Astrocyte (in vitro differentiated cells and primary cell): ENCODE measurements at places on chromosomes 5 and 9. TPM values are rescaled to one million over a fixed set of nuclear protein-coding genes. Genes with fewer than 3 reads are reported as not detected.

Gene GPR150
- total RNA-seq: 0.14 TPM in 1 of 2 replicates, not detected in the other

Gene PCDHGC3
- 84.7 and 100.0 TPM in 2 replicates for total RNA-seq

- DNase-seq: peak; percentile 29
- H3K36me3 ChIP-seq: no peaks in the 10 kb centered on the region
- no peaks in the 10 kb centered on the region for H3K27me3 ChIP-seq
- H3K27ac ChIP-seq: no peak overlapping the region
- no peaks in the 10 kb centered on the region for H3K4me1 ChIP-seq
Observed at GRCh38 chr5:12566441-12566840, 662.2 kb upstream of the CTNND2 start.

DNA sequence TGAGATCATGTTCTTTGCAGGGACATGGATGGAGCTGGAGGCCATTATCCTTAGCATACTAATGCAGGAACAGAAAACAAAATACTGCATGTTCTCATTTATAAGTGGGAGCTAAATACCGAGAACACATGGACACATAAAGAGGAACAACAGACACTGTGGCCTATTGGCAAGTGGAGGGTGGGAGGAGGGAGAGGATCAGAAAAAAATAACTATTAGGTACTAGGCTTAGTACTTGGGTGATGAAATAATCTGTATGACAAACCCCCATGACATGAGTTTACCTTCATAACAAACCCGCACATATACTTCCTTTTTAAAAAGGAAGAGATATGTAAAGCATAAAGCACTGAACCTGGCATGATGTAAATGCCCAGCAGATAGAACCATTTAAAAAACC lies 99.0 kb downstream of the MEGF10 start:
- peaks cover 9% of the 10 kb centered on the region for H3K27me3 ChIP-seq
- H3K4me3 ChIP-seq: no peak overlapping the region
- peaks cover 14% of the 10 kb centered on the region for H3K4me1 ChIP-seq

GRCh38 chr5:151691706-151692105 lies 5.0 kb upstream of the SPARC start:
- peaks cover 37% of the 10 kb centered on the region for H3K4me1 ChIP-seq
- H3K36me3 ChIP-seq: no peaks in the 10 kb centered on the region
- no peaks in the 10 kb centered on the region for H3K27me3 ChIP-seq
- H3K4me3 ChIP-seq: no peak overlapping the region
- no peak for DNase-seq

- no peak overlapping the region for H3K4me3 ChIP-seq
- H3K36me3 ChIP-seq: no peaks in the 10 kb centered on the region
- H3K4me1 ChIP-seq: peaks cover 19% of the 10 kb centered on the region
- H3K27ac ChIP-seq: peak overlapping the region; percentile 0
- no peak for DNase-seq
Observed at GRCh38 chr5:138545919-138546562, 3.0 kb upstream of the ETF1 start.

- no peak overlapping the region for H3K4me3 ChIP-seq
- H3K4me1 ChIP-seq: peaks cover 26% of the 10 kb centered on the region
- H3K27ac ChIP-seq: peak overlapping the region; percentile 48
- peak; percentile 91 for DNase-seq
Observed at GRCh38 chr5:14305045-14305444, 161.9 kb downstream of the TRIO start.

GRCh38 chr9:28747351-28747985 lies 1174.2 kb upstream of the C9orf72 start:
- no peaks in the 10 kb centered on the region for H3K27me3 ChIP-seq
- no peak for DNase-seq
- no peak overlapping the region for H3K27ac ChIP-seq

DNA sequence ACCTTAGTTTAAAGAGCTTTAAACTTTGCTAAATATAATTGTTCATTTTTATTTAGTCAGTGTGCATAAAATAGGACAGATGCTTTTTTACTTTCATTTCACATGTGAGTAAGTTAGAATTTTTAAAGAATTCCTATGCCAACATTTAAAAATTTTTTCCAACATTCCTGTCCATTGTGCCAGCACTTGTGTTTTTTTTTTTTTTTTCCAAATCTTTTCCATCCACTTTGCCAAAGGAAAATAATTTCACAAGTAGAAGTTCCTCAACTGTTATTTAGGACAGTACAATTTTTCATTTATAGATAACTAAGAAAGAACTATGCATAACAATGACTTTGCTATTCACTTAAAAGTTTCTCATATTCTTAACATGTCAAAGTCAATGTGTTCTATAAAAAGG lies 189.5 kb downstream of the ADAMTS6 start:
- H3K4me1 ChIP-seq: no peaks in the 10 kb centered on the region
- no peak overlapping the region for H3K4me3 ChIP-seq
- H3K36me3 ChIP-seq: peaks cover 14% of the 10 kb centered on the region

DNA sequence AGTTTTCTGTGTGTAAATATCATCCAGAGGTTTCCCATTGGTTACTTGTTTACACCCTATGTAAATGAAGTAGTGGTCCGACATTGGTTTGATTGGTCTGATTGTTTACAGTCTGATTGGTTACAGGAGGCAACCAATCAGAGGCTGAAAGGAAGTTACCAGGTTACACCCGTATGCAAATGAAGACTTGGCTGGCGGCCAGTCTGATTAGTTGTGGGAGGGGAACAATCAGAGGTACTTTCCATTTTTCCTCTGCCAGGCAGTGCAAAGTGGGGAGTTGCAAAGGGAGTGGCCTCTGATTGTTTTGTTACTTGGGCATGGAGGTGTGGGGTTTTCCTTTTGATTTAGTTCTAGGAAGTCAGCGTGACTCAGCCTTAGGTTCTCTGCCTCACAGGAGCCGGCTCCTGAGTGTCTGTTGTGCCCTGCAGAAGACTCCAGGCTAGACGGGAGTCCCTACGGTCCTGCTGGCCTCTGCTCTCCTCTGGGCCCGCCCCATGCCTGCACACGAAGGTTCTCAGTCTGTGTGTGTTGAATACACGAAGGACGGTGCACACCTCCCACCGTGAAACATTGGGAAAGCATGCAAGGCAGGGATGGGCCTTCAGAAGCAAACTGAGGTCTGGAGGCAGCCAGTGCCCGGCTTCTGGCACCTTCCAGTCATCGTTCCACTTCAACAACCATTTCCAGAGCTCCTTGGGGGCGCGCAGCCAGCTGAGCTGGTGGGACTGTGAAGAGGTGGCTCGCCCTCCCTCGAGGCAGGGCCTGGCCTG lies 42.9 kb downstream of the OLFM1 start:
- no peaks in the 10 kb centered on the region for H3K27me3 ChIP-seq
- no peak overlapping the region for H3K4me3 ChIP-seq
- H3K27ac ChIP-seq: no peak overlapping the region
- H3K36me3 ChIP-seq: no peaks in the 10 kb centered on the region
- no peaks in the 10 kb centered on the region for H3K4me1 ChIP-seq

DNA sequence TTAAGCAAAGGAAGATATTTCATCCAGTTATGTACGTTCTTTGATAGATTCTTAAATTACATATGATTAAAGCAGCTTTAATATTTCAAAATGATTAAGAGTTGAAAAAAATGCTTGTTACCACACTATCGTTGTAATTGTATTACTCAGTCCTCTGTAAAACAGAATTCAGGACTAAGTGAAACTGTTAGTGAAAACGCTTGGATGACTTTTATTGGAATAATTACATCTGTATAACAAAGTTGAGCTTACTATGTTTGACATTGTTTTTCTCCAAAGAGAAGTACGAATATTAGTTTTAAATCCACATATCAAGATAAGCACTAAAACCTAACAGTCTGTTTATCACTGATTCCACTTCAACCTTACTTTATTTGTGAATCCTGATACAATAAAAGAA lies 8.7 kb upstream of the NADK2 start:
- H3K4me3 ChIP-seq: no peak overlapping the region
- no peaks in the 10 kb centered on the region for H3K4me1 ChIP-seq
- no peaks in the 10 kb centered on the region for H3K36me3 ChIP-seq
- no peak for DNase-seq
- H3K27ac ChIP-seq: no peak overlapping the region
- no peaks in the 10 kb centered on the region for H3K27me3 ChIP-seq

DNA sequence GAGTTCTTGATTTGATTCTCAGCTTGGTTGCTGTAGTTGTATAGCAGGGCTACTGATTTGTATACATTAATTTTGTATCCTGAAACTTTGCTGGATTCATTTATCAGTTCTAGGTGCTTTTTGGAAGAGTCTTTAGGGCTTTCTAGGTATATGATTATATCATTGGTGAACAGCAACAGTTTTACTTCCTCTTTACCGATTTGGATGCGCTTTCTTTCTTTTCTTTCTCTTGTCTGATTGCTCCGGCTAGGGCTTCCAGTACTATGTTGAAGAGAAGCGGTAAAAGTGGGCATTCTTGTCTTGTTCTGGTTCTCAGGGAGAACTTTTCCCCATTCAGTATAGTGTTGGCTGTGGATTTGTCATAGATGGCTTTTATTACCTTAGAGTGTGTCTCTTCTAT lies 158.9 kb downstream of the SAXO1 start:
- no peaks in the 10 kb centered on the region for H3K4me1 ChIP-seq
- H3K27me3 ChIP-seq: no peaks in the 10 kb centered on the region
- DNase-seq: no peak
- H3K36me3 ChIP-seq: peaks cover 7% of the 10 kb centered on the region
- no peak overlapping the region for H3K27ac ChIP-seq

GRCh38 chr5:144295284-144295683 lies 124.6 kb downstream of the KCTD16 start:
- H3K36me3 ChIP-seq: no peaks in the 10 kb centered on the region
- no peak overlapping the region for H3K4me3 ChIP-seq
- H3K27ac ChIP-seq: no peak overlapping the region
- H3K27me3 ChIP-seq: no peaks in the 10 kb centered on the region

DNA sequence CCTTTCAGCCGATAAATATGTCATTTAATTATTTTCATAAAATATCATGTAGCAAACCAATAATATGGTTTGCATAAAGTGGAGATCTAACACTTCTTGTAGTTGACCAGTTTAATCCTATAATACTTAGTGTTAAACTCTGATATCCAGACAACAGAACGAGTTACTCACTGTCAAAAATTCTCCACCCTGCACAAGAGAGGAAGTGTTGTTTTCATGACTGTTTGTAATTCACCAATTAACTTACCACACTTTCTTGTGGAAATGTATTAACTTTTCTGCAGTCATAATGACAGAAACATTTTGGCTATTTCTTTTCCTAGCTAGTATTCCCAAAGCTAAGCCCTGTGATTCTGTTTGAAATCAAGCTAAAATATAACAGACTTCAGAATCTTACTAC lies 555.3 kb upstream of the FTMT start:
- no peaks in the 10 kb centered on the region for H3K27me3 ChIP-seq

GRCh38 chr5:123124859-123125595 lies 36.0 kb downstream of the PRDM6 start:
- H3K4me1 ChIP-seq: peaks cover 5% of the 10 kb centered on the region
- H3K4me3 ChIP-seq: no peak overlapping the region
- H3K36me3 ChIP-seq: no peaks in the 10 kb centered on the region
- H3K27me3 ChIP-seq: no peaks in the 10 kb centered on the region
- H3K27ac ChIP-seq: no peak overlapping the region
- peak; percentile 54 for DNase-seq

DNA sequence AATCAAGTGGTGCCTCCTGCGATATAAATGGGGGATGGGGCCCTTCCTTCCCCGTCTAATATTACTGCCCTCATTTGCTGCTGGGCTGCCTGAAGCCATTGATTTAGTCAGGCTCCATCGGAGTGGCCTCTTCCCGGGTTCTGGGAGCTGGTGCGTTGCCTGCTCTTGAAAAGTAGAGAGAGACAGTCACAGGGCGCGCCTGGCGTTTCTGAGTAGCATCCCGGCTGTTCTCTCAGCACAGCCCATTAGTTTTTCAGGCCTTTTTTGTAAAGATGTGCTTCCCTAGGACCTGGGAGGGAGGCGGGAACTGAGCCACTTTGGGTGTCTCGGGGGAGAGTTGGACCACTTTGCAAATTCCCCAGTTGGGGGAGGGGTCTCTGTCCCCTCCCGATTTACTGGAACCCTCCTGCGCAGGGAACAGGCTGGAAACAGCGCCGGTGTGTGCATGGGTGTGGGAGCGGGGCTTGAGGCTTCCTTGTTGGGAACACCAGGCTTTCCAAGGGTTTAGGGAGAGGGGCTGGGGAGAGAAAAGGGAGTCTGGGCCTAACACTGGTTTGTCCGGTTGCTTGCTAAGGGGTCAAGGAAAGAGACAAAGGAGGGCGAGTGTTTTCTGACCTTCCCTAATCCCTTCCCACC lies 4.7 kb downstream of the PRDM6 start:
- H3K27me3 ChIP-seq: peaks cover 92% of the 10 kb centered on the region
- H3K4me3 ChIP-seq: no peak overlapping the region
- no peak overlapping the region for H3K27ac ChIP-seq
- DNase-seq: no peak
- H3K4me1 ChIP-seq: peaks cover 7% of the 10 kb centered on the region

DNA sequence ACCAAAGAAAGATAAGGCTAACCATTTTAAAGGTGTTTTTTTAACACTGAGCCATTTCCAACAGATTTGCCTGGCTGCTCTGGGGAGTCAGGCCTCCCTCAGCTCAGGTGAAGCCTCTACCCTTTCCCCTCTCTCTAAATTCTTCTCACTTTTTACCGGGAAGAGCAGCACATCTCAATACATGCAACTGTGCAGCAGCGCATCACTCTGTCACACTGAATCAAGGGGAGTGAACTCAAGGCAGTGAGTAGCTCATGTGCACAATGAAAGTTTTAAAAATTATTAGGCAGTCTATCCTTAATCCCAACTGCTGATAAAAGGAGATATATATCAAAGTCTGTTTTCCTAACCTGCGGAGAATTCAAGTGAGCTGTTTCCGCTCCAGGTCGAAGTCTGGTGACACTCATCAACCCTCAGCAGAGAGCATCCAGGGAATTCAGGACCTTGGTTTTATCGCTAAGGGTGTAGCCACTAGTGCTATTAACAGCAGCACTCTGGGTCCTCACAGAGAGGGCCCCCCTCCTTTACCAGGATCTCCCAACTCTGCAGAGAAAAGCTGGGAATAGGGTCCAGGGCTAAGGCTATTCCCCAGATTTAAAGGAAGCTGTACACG lies 1.0 kb downstream of the CEMIP2 start:
- H3K4me1 ChIP-seq: peaks cover 58% of the 10 kb centered on the region
- peak overlapping the region; percentile 90 for H3K27ac ChIP-seq
- H3K36me3 ChIP-seq: no peaks in the 10 kb centered on the region
- DNase-seq: no peak

DNA sequence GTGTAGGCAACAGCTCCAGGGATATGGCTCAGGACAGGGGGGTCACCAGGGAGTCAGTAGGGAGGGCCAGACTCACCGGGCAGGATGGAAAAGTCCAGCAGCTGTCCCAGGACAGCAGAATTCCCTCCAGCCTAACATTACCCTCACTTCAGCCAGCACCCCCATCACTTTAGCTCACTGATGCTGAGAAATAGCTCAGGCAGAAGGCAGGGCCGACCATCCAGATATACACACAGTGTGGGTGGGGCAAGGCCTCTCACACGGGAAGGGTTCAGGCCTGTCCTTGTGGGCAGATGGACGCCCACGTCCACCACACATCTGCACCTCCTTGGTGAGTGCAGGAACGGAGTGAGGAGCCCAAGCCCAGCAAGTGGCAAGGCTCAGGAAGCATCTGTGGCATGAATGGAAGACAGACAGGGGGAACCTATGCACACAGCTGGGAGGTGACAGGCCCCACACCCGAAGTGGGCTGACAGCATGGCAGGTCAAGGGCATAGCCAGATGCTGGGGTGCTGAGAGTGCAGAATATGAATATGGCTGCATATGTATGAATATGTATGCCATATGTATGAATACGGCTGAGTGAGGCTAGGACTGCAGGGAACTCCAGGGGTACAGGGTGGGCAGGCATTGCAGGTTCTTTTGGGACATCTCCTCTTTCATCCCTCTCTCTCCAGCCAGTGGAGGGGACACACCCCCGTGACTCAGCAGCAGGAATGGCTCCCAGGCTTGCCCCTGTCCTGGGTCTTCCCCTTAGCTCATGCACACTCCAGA lies 17.0 kb downstream of the BICD2 start:
- H3K4me1 ChIP-seq: peaks cover 32% of the 10 kb centered on the region
- H3K4me3 ChIP-seq: no peak overlapping the region
- no peaks in the 10 kb centered on the region for H3K36me3 ChIP-seq
- DNase-seq: peak; percentile 34
- no peaks in the 10 kb centered on the region for H3K27me3 ChIP-seq
